ENCODE measurements at places on chromosomes 3 and 15. TPM values are rescaled to one million over a fixed set of nuclear protein-coding genes. Genes with fewer than 3 reads are reported as not detected.

GRCh38 chr3:135157045-135157740 lies 362.1 kb downstream of the EPHB1 start:
- no peak overlapping the region for H3K27ac ChIP-seq
- peaks cover 5% of the 10 kb centered on the region for H3K27me3 ChIP-seq
- H3K4me1 ChIP-seq, result no peaks in the 10 kb centered on the region
- no peak overlapping the region for H3K4me3 ChIP-seq
- no peak for DNase-seq
- no peaks in the 10 kb centered on the region for H3K36me3 ChIP-seq

- no peaks in the 10 kb centered on the region for H3K36me3 ChIP-seq
- DNase-seq, result no peak
- H3K4me1 ChIP-seq, result no peaks in the 10 kb centered on the region
- H3K27ac ChIP-seq, result no peak overlapping the region
- no peak overlapping the region for H3K4me3 ChIP-seq
Measured at GRCh38 chr3:164004205-164004604, 1074.1 kb downstream of the SI start.

Gene CLDN1
- total RNA-seq, result not detected

DNA sequence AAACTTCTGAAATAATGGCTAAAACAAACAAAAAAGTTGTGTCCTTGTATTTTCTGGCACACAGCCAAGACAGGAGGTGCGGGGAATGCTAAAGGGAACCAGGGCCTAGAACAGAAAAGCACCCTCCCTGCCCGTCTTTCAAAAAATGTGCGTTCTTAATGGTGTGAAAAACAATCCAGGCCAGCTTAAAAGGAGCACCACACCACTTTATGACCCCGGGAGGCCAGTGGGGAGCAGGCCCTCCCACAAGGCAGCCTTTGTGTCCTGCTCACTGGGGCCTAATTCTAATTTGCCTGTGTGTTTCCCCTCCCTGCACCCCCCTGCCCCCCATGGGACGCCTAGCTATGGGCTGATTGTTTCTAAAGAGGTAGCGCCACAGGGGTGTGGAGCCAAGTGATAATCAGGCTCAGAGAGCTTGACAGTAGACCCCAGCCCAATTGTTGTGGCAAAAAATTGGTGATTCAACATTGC lies 181.4 kb downstream of the GREM1 start:
- peaks cover 4% of the 10 kb centered on the region for H3K27me3 ChIP-seq
- no peaks in the 10 kb centered on the region for H3K4me1 ChIP-seq
- DNase-seq, result no peak
- H3K36me3 ChIP-seq, result no peaks in the 10 kb centered on the region

Gene ZNF662
- total RNA-seq, result not detected

DNA sequence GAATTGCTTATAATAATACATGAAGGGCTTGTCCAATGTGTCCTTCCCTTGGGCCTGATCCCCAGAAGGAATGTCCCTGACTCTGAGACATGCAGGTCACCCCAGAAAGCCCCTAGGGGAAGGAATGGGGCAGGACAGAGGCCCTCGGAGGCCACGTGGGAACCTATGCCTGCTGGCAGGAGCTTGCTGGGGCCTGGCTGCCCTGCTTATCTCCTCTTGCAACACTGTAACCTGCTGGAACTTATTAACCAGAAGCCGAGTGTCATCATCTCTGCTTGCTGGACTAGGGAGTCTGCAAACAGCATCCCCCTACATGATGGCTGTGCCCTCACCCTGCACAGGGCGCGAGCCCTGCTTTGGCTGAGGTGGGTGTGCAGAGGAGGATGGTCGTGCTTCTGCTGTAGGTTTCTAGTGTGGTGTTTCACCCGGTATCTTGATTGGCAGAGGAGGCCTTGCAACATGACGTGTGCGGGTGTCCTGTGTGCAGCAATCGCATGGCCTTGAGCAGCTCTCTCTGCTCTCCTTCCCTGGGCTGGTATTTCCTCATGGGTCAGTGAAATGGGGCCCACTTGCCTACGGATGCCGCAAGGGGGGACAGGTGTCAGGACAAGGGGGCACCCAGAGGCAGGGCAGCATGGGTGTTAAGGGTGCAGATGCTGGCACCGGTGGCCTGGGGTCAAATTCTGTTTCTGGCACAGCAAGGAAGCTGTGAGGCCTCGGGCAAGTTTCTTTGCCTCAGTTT lies 5.0 kb downstream of the CHST13 start:
- no peaks in the 10 kb centered on the region for H3K36me3 ChIP-seq
- H3K4me3 ChIP-seq, result no peak overlapping the region
- H3K4me1 ChIP-seq, result no peaks in the 10 kb centered on the region
- DNase-seq, result no peak

- H3K36me3 ChIP-seq, result no peaks in the 10 kb centered on the region
- H3K4me1 ChIP-seq, result no peaks in the 10 kb centered on the region
- no peak overlapping the region for H3K27ac ChIP-seq
- H3K27me3 ChIP-seq, result no peaks in the 10 kb centered on the region
- no peak overlapping the region for H3K4me3 ChIP-seq
Measured at GRCh38 chr3:76267851-76268380, 482.6 kb upstream of the ZNF717 start.

- DNase-seq, result no peak
- H3K4me3 ChIP-seq, result no peak overlapping the region
- H3K27ac ChIP-seq, result no peak overlapping the region
- H3K36me3 ChIP-seq, result peaks cover 44% of the 10 kb centered on the region
- H3K4me1 ChIP-seq, result peaks cover 3% of the 10 kb centered on the region
Measured at GRCh38 chr3:121482660-121483059, 63.1 kb downstream of the POLQ start.

DNA sequence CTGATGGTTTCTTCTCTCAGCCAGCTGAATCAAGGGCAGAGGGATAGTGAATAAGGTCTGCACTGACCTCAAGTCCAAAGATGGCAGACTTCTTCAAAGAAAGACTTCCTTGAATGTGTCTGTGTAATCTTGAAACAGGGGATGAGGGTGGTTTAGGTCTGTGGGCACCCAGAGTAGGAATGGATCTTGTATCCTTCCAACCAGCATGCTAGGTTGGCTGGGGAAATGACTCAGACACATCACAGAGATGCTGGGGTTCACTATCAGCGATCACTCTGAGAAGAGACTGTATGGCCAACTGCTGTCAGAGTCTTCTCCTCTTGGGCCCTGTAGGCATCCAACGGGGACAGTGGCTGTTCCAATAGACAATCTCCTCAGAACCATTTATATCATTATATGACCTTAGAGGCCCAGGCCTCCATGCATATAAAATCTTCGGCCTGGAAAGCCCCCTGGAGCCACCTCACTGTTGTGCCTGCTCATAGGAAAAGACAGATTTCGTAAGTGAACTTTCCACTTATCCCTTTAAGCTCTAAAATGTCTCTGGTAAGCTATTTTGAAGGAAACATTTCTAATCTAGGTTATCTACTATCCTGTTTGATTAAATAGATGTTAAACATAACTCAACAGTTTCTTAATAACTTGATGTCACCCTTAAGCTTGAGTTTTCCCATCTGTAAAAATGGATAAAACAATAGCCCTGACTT lies 58.5 kb downstream of the TIPARP start:
- DNase-seq, result peak; percentile 62
- no peak overlapping the region for H3K27ac ChIP-seq
- peaks cover 2% of the 10 kb centered on the region for H3K36me3 ChIP-seq

Gene AADACL2
- total RNA-seq, result not detected

All from activated CD8-positive, alpha-beta memory T cell treated with anti-CD3 and anti-CD28 coated beads, Interleukin-2, amount 10 ng/mL, durations not matched to agents 7 days and 5 days (primary cell).